ENCODE measurements at places on chromosomes 12 and 14.

- no peak for DNase-seq
Observed at GRCh38 chr12:123145211-123145610, 5.7 kb downstream of the PITPNM2 start.

GRCh38 chr12:127552838-127553237 lies 714.1 kb upstream of the TMEM132C start:
- no peak for DNase-seq

DNA sequence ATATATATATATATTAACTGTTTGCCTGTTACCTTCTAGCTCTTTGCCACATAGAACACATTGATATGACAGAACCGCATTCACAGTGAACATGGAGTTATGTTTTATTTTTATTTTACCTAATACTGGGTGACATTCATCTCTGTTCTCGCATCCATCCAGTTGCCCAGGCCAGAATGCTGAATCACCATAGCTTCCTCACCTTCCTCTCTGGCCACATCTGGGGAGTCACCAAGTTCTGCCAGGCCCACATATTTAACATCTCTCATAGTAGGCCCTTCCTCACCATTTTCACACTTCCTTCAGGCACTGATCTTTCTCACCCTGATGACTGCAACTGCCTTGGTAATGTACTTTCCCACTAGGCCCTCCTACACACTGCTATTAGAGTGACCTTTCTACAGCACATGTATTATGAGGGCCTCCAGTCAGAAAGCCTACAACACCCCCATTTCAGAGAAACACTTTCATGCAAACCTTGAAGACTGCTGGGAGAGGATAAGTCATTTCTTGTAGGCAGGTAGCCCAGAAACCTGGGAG lies 106.8 kb downstream of the LGR5 start:
- no peak for DNase-seq

DNA sequence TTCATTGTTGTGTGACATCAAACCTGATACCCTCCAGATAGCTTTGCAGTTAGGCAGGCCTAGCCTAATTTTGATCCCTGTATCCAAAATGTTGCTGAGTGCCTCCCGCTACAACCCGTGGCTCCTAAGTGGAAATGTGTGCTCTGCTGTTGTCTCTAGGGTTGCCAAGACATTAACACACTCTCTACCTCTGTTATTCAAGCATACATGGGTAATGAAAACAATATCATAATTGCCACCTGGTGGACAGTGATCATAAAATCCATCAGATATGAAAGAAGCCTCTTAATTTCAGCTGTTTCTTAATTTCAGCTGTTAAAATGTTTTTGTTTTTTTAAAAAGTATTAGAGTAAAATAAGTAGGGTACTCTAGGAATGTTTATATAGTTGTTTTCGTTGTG lies 93.5 kb downstream of the PLEKHA5 start:
- DNase-seq, result peak; percentile 17

GRCh38 chr12:46438719-46439319 lies 66.2 kb upstream of the SLC38A2 start:
- DNase-seq, result no peak

- no peak for DNase-seq
Observed at GRCh38 chr14:66701813-66702212, 193.9 kb downstream of the GPHN start.

GRCh38 chr14:54140551-54140950 lies 183.9 kb upstream of the BMP4 start:
- DNase-seq, result no peak

DNA sequence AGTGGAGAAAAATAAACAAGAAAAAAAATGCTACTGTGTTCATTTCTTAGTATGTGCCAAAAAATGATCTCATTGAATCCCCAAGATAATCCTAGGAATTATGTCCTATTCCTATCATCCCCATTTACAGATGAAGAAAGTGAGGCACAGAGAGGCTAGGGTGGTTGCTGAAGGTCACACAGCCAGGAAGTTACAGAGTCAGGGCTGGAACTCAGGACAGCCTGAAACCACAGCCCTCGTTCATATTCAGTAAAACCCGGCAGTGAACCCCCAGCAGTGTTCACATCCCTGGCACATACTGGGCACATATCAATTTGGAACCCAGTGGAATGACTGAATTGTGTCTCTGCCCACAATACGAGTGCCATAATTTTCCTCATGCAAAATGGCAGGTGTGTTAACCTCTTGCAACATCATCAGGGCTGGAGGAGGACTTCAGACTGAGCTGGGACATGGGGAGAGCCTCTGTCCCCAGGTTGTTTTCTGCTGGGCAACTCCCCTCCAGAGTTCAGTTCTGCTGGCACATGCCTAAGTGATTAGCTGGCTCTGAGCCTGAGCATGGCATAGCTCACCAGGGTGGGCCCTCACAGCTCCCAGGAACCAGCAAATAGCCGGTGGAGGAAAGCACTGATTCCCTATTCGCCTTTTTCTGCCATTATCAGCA lies 2.0 kb upstream of the PPP1CC start:
- DNase-seq, result no peak

DNA sequence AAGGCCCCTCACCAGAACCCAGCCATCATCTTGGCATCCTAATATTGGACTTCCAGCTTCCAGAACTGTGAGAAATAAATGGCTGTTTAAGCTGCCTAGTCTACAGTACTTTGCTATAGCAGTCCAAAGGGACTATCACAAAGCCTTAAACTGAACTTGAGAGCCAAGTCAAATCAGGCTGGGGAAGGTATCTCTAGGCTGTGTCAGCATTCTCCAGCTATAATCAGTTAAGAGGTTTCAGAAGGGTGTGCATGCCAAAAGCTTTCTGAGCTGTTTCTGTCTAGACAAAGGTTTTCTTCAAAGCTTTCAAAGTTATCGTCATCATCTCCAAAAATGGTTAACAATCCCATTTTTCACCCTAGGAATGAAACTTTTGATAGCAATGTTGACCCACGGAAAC lies 7.6 kb downstream of the ASCL4 start:
- no peak for DNase-seq

DNA sequence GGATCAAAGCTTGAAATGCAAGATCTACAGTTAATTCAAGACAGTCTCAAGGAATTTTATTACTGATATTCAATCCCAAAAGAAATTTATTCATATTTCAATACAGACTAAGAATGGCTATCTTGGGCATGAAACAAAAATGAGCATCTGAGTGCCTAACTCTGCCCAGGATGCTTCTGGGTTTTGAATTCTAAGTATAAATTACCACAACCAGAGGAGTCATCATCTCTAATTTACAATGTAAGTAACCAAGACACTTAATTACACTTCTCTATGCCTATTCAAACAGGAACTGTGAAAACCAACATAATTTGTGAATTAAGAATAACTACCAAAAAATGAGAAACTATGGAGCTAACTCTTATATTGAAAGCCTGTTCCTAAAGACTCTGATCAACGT lies 14.1 kb downstream of the OSBPL8 start:
- no peak for DNase-seq

- DNase-seq, result no peak
Observed at GRCh38 chr12:34291426-34291901, 269.2 kb downstream of the ALG10 start.

DNA sequence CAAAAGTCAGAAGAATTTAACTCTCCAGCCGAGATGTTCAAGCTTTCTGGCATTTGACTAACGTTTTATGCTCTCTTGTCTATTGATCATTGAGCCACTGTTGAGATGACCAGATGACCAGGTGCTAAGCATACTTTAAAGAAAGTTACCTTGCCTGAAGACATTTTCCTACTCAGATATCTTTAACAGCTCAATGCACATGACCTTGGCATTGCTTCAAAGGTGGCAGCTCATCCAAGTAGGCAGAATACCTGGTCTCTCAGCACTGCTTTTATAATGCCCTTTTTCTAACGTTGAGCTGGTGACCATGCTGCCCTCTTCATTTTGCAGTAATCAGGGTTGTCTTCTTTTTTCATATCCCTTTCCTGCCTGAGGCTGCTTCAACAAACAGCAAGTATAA lies 358.1 kb downstream of the RAD51B start:
- no peak for DNase-seq

- no peak for DNase-seq
Observed at GRCh38 chr12:62876938-62877548, 57.9 kb downstream of the PPM1H start.

DNA sequence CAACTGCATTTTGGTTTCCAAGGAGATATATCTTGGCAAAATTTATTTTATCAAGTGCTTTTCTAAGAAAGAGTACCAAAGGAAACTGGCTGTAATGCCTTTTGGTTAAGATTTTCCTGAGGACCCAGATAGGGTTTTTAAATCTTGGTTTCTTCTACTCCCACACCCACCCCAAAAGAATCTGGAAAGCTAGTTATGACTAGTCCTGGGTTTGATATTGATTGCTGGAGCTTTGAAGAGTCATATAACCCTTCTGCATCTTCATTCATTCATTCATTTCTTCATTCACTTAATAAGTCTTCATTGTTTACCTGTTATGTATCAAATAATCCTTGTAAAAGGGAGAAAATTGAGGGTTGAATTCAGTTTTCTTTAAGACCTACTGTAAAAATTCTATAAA lies 425.2 kb downstream of the PCNX1 start:
- DNase-seq, result no peak

DNA sequence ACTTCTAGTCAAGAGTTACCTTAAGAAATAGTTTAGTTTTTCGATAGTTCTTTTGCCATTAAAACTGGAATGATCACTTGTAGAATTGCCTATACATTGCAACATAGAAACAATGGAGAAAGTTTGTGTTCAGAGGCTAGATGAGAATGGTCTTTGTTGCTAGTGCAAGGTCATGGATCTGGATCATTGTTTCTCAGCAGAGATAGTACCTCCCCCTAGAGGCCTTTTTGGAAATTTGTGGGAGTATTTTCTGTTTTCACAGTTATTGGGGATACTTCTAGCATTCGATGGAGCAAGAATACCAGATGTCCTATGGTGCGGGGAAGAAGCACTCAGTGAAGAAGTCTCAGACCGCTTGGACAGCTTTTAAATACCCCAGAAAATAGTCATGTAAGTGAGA lies 138.8 kb upstream of the HMGA2 start:
- peak; percentile 18 for DNase-seq

GRCh38 chr12:56014205-56014604 lies 6.6 kb upstream of the IKZF4 start:
- no peak for DNase-seq

GRCh38 chr14:95500201-95500681 lies 16.2 kb downstream of the SYNE3 start:
- no peak for DNase-seq

- peak; percentile 28 for DNase-seq
Observed at GRCh38 chr12:24996820-24997219, 47.9 kb upstream of the BCAT1 start.

DNA sequence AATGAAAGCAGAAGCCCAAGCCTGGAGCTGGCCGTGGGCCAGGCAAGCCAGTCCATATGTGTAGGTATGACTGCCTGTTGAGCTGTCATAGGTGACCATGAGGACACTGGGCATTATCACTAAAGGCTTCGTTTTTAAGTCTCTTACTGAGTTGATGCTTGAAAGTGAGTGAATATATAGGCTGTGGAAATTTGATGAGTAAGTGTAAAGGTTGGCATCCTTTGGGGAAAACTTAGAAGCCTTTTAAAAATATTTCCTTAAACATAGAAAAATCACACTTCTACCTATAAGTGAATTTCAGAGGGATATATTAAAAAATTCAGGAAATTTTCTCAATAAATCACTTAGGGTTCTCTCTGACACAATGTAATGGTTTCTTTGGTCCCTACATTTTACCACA lies 396.5 kb downstream of the FOXG1 start:
- DNase-seq, result peak; percentile 10

DNA sequence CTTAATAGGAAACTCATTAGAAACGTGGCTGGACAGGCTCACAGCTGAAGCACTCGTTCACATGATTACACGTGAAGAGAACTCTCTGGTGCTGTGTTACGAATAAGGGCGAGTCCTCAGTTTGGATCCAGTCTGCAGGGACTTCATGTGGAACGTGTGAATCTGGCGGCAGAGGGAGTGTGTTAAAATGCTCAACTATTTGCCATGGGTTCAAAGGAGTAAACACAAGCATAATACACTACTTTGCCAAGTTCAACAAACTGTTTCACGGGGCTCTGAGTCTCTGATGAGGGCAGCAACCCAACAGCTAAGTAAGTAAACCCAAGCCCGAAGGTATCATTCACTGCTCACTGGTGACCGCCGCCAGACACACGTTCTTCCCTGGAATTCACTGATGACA lies 42.4 kb downstream of the NUAK1 start:
- DNase-seq, result no peak

GRCh38 chr12:95577820-95578219 lies 26.5 kb upstream of the USP44 start:
- DNase-seq, result no peak

GRCh38 chr12:124914392-124915238 lies at the start of gene UBC:
UBC (minus strand) TSS chr12:124914650; CDS start chr12:124913771, 879 bp downstream.
- peak; percentile 97 for DNase-seq

- DNase-seq, result no peak
Observed at GRCh38 chr14:90567191-90567590, 170.4 kb downstream of the CALM1 start.

- no peak for DNase-seq
Observed at GRCh38 chr14:92603309-92604242, 90.0 kb downstream of the RIN3 start.

DNA sequence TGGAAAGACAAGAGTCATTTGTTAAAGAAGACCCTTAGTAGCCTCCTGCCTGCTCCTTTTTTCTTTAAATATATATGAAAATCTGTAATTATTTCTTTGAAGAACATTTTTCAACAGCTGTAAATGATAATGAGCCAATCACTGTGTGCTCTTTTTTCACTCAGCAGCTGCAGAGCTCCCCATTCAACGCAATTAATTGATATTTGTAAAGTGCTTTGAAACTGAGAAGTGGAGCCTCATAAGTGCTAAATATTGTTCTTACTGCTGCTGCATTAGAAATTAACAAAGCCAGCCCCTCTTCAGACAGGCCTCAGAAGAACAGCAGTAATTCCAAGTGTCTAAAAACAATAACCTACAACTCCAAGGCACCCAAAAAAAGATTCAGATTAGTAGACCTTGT lies 224.3 kb downstream of the GXYLT1 start:
- DNase-seq, result no peak

DNA sequence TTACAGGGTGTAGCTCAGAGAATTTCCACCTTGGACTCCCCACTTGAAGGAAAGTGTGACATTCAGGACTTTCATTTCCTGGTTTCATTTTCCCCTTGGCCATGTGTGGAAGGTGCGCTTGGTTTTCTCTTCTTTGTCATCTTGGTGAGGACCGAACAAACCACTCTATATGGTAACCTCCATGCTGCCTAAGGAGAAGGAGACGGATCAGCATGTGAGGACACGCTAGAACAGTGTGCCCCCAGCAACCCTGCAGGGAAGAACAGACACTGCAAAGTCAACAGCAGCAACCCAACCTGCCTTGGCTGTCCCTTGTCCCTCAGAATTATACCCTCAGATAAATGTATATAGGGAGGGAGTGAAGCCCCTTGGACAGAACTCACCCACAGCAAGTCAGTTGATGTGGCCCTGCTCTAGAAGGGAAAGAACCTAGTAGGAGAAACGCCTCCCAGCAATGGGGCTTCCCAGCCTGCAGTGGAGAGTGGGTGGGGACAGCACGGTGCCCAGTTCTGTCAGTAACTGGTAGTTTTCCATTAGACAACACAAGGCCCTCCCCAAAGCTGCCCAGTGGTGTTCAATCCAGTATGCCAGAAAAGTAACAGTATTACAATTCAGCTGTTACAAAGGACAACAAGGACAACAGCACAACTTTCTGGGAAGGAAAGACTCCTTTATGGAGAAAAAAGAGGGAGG lies 18.9 kb upstream of the COCH start:
- peak; percentile 48 for DNase-seq
